GF-D8 (cell line): ENCODE measurements at places on chromosomes 7 and 10.

- DNase-seq, result no peak
Measured at GRCh38 chr10:88555190-88555908, 27.8 kb downstream of the RNLS start.

DNA sequence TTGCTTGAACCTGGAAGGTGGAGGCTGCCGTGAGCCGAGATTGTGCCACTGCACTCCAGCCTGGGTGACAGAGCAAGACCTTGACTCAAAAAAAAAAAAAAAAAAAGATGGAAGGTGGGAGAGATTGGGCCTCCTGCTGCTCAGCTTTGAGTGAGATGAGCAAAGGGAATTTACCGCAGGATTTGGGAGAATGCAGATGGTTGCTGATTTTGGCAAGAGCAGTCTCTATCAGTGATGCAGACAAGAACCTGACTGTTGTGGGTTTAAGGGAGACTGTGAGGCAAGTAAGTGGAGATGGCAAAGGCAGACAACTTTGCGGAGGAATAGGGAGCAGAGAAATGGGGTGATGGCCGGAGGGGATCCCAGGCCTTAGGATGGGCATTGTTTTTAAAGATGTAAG is 1140.8 kb upstream of the AUTS2 start:
- DNase-seq, result no peak

DNA sequence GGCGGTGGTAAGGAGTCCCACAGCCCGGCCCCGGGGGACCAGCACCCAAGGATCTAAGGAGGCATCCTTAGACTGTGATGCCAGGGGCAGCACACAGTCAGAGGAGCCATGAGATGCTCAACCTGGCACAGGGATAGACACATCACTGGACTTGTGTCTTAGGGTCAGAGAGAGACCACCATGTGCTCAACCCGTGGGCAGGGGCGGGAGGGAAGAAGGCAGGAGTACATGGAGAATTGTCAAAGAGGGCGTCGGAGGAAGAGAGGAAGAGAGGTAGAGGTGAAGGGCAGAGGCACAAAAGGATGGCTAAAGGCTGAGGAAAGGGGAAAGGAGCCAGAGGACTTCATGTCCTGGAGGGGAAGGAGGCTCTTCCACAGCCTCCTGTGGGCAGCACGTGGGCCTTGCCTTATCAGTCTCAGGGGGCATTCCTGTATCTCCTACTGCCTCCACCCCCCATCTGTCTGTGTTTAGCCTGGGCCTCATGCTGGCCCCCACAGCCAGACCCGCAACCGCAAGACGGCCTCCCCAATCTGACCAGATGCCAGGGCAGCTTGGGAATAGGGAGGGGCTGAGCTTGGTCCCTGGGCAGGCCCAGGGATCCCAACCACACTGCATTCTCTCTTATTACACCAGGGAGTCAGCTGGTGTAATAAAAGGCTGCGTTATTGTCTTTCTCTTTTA is 2.2 kb downstream of the ADCY1 start:
- DNase-seq, result no peak

- no peak for DNase-seq
Measured at GRCh38 chr10:50788951-50789945, 49.5 kb downstream of the ASAH2B start.

- no peak for DNase-seq
Measured at GRCh38 chr7:12719141-12719919, 31.9 kb downstream of the ARL4A start.

DNA sequence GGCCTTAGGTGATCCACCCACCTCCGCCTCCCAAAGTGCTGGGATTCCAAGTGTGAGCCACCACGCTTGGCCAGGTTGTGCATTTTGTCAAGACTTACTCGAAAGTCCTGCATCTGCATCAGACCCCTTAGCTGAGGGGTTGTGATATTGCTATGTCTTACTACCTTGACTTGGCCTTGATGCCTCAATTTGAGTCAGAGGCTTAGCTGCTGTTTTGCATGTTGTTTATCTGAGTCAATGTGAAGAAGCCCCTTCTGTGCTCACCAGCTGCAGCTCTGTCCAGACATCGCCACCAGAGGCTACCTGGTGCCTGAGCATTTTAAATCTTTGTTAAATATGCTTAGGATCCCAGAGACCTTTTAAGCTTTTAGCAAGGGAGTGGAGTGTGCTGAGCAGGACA is 18.1 kb downstream of the UBE2D4 start:
- DNase-seq, result no peak
